Epithelial cell of prostate (primary cell): ENCODE measurements at places on chromosomes 1 and 21.

DNA sequence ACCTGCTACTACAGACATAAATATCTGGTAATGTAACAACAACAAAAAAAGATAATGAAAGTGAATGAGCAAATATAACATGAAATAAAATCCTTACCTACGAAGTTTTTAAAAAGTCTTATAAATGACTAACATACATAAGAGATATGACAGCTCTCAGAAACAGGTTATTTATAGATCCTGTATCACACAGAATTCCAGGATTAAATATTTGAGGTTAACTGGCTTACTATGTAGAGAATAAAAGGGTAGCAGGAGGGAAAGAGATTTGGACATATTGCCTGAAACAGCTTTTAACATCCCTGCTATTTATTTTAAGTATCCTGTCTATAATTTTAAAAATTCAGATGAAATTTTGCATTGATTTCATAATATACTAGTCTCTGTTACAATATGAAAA is 16.3 kb downstream of the MYSM1 start:
- DNase-seq, result no peak

DNA sequence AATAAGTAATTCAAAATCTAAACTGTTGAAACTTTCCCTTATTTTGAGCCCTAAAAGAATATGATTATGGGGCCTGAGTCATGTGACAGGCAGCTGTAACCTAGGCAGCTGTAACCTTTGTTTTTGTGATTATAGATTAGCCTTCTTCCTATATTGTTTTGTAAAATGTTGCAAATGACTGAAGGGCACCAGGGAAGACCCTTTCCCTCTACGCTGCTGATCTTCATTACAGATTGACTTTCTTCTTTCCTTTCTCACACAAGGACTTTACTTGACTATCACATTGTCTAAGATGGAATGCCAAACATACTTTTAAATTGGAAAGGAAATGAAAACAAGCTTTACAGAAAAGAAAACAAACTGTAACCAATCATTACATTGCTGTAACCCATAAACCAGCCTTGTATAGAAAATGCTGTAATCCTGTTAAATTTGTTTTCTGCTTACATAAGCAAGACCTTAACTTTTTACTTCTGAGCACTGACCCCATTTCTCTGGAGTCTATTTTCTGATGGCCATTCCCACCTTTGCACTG is 242.2 kb downstream of the RGS7 start:
- no peak for DNase-seq

GRCh38 chr1:235415008-235415904 is 48.0 kb downstream of the TBCE start:
- peak; percentile 34 for DNase-seq

DNA sequence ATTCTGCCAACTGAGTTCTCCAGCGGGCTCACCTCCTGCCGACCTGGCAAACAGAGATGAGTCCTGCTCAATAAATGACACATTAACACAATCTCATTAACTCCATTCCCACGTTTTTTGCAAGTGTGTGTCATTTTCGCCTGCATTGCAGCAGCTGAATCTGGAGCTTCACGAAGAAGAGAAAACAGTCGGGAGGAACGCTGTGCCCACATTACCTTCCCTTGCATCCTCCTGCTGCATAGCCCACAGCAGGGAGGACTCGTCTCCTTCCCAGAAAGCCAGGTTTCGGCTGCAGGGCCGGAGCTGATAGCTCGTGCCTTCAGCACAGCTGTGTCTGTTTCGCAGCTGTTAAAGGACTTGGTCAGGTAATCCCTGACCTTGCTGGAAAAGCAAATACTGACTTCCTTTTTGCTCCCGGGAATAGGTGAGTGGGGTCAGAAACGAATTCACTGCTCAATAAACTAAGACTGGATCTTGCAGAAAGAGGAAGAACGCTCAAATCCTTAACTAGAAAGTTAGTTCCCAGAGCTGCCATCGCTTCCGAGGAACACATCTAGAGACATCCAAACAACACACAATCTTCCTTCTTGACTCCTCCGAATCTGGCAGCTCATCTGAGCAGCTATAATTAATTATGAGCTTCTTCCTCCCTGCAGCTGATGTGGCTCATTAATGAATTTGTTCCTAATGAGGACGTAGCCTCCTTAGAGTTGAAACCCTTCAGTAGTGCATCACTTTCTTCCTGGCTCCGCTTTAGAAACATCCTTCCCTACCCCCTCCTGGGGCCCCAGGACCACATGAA is 33.0 kb downstream of the KANK4 start:
- no peak for DNase-seq

GRCh38 chr1:68571454-68572235 is 74.8 kb upstream of the DEPDC1 start:
- DNase-seq, result no peak

DNA sequence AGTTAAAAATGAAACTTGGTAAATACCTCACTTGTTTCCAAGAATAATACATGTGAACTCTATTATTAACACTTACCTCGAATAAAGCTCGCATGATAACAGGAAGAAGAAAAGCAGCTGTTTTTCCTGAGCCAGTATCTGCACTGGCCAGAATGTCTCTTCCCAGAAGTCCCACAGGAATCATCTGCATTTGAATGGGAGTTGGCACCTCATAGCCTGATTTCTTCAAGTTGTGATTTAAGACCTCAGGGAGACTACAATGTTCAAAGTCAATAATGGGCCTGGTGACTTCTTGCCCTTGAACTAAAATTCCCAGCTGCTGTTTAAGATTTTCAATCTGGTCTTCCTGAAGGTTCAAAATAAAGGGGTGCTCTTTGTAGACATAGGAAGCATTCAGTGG is 3.8 kb downstream of the DDX59 start:
- DNase-seq, result no peak

- no peak for DNase-seq
These were observed 42.8 kb downstream of the HS2ST1 start for GRCh38 chr1:86957221-86957620.

- DNase-seq, result no peak
These were observed 137.8 kb downstream of the PLPP3 start for GRCh38 chr1:56441601-56442000.

DNA sequence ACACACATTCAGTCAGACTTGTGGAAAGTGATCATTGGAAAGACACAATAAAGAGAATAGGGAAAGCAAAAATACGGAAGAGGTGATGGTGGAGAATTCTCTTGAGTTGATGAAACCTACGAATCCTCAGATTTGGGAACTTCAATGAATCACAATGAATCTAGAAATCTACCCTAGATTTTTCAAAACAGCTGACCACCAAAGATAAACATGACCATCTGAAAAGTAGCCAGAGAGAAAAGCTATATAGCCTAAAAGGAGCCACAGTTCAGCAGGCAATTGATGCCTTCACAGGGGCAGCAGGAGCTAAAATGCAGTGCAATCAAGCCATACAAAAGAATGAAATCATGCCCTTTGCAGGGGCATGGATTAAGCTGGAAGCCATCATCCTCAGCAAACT is 170.6 kb upstream of the RUNX1 start:
- no peak for DNase-seq

DNA sequence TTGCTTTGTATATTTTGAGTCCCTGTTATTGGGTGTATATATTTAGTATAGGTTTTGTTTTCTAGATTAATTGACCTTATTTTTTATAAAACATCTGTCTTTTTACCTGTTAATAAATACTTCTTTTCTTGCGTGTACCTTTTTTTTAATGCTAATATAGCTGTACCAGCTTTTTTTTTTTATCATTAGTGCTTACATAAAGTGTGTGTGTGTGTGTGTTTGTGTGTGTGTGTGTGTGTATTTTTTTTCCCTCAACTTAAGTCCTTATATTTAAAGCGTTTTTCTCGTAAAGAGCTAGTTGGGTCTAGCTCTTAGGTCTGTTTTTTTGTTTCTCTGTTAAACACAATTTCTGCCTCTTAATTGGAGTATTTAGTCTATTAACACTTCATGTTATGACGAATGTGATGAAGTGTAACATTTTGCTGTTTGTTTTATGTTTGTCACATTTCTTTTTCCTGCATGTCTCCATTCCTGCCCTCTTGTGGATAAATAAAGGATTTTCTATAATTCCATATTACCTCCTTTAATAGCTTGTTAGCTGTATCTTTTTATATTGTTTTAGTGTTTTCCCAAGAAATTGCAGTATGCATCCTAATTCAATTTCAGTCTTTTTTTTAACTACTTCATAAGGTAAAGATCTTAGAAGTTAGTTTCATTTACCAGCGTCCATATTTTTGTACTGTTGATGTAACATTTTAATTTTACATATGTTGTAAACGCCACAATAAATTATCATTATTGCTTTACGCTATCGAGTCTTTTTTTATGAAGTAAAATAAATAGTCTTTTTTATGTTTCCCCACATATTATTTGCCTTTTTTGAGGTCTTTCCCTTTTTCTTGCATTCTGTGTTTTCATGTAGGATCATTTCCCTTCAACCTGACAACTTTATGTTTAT is 4.3 kb downstream of the PRMT2 start:
- no peak for DNase-seq

GRCh38 chr1:25977801-25978200 is 20.1 kb downstream of the PAFAH2 start:
- DNase-seq, result no peak

DNA sequence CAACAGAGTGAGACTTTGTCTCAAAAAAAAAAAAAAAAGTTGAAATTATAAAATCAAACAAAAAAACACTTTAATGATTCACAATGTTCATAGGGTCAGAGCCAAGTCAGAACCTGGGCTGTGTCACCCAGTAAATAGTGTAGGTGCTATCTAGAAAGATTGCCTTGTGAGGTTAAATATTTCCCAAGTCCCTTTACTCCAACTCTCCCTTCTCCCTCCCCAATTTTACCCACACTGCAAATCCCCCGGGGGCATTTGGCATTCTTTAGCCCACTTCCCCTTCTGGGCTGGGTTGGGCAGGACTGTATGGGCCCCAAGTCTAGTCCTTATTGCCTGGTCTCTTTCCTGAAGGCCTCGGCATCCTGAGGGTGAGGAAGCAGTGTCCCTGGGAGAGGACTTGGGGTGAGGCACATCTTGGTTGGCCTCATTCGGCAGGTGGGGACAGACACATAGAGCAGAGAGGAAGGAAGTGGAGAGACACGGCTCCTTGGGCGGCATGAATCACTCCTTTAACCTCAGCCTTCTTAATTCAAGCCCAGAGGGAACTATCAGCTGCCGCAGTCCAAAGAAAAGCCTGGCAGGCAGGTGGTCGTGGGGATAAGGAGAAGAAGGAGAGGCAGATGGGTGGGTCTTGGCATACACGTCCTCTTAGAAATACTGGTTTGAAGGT is 8.2 kb downstream of the ADORA1 start:
- no peak for DNase-seq

DNA sequence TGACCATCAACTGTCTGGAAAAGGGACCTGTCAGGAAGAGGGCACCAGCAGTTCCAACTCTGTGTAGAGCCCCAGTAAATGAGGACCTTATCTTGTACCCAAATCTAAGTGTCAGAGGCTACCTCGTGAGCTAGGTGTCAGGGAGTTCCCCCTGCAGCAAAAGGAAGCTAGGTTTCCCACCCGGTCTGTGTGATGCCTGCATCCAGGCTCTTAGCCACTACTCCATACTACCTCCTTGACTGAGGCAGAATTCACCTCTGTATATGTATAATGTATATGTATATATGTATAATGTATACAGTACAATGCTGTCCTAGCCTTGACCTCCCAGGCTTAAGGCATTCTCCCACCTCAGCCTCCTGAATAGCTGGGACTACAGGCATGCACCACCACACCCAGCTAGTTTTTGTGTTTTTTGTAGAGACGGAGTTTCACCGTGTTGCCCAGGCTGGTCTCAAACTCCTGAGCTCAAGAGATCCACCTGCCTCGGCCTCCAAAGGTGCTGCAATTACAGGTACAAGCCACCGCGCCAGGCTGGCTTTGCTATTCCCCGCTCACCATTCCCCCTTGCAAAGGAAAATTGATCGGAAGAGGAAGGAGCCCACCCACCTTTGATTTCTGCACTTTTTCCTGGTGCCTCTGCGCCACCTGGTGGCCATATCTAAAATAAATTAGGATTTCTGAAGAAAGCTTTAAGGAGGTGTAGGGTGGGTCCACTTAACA is 15.7 kb upstream of the LUZP1 start:
- no peak for DNase-seq

- no peak for DNase-seq
These were observed at the start of gene RNF2 for GRCh38 chr1:185044981-185045813. TSS of gene RNF2 (plus strand) at chr1:185045558. CDS start at chr1:185087554, 41,996 bp downstream.

GRCh38 chr1:237712586-237713157 is 178.1 kb downstream of the ZP4 start:
- DNase-seq, result no peak

DNA sequence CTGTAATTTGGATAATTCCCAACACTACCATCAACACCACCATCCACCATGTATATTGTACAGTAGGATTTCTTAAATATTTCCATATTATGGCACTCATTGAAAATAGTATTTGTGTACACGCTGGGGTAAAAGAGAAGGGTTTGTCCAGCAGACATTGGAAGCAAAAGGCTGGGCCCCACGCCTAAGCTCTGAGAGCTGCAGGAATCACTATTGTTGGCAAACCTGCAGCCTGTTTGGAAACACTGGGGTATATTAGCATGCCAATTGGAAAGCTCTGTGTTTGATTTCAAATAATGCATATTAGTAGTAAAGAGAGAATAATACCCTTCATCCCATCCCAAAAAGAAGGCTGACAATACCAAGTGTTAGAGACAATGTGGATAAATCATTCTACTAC is 81.5 kb upstream of the DPYD start:
- DNase-seq, result no peak

DNA sequence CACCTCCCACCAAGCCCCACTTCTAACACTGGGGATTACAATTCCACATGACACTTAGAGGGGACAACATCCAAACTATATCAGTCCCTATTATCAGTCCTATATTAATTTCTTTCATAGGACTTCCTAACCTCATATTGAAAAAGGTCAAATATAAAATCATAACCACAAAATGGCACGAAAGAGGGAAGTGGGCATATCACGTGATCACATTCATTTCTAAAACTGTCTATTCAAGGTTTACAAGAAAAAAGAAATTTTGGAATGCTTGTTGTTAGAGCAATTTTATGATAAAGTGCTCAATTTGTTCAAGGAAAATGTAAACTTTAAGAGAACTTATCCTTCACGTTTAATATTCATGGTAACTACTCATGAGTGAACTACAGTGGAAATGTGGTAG is 13.2 kb upstream of the CDC7 start:
- no peak for DNase-seq

DNA sequence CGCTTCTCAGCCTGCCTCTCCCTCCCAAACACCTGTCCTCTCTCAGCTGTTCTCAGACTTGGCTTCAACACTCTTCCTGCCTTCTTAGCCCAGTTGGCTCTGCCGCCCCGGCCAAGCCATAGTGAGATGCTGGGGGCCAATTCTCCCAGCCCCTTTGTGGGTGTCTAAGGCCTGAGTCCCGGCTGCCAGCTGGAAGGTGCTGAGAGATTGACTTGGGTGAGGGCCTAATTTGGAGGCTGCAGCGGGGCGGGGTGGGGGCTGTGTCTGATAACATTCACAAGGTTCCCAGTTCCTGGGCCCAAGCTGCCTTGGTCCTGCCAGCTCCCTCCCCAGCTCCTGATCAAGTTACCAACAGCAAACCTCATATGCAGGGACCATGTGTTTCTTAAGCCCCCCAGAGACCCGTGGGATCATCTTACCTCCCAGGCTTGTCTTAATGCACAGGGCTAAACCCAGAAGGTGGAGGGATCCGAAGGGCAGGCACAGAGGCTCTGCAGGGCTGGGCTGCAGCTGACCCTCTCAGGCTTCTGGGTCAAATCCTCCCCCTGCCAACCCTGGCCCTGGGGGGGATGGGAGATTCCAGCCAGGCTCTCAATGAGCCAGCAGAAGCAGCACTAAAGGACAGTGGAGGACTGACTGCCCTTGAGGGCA is 9.8 kb downstream of the INKA2 start:
- DNase-seq, result no peak

- no peak for DNase-seq
These were observed 87.8 kb downstream of the HLX start for GRCh38 chr1:220966881-220967611.

GRCh38 chr1:89687254-89687653 is 54.3 kb downstream of the LRRC8C start:
- no peak for DNase-seq

- DNase-seq, result no peak
These were observed 126.5 kb downstream of the PBX1 start for GRCh38 chr1:164685266-164686035.
